Neural crest cell (in vitro differentiated cells): ENCODE measurements at places on chromosomes 12 and 14. TPM values are rescaled to one million over a fixed set of nuclear protein-coding genes. Genes with fewer than 3 reads are reported as not detected.

DNA sequence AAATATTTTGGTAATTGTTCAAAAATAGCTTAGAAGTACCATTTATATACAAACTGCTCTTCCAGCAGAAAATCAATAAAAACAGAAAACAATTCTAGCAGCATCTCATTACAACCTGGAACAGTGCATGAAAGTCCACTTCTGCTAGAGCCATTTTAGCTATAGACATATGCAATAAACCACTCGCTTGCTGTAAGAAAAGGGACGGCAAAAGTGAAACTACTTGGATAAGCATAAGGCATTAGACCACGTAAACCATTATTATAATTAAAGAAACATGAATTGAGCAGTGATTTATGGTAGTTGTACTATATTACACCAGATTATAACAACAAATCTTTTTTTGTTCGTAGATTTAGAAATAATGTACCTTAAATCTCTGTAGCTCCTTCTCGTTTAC, 48.7 kb downstream of the LRIG3 start:
- H3K27me3 ChIP-seq: no peaks in the 10 kb centered on the region
- DNase-seq: no peak
- H3K4me3 ChIP-seq: no peak overlapping the region
- peaks cover 44% of the 10 kb centered on the region for H3K36me3 ChIP-seq
- no peaks in the 10 kb centered on the region for H3K4me1 ChIP-seq

GRCh38 chr12:39116861-39117260, 211.5 kb upstream of the CPNE8 start:
- no peaks in the 10 kb centered on the region for H3K27me3 ChIP-seq
- no peak overlapping the region for H3K27ac ChIP-seq
- no peak overlapping the region for H3K4me3 ChIP-seq

GRCh38 chr14:23115039-23115731, 3.9 kb downstream of the CEBPE start:
- H3K27ac ChIP-seq: no peak overlapping the region
- H3K4me3 ChIP-seq: no peak overlapping the region
- H3K4me1 ChIP-seq: peaks cover 16% of the 10 kb centered on the region
- H3K27me3 ChIP-seq: peaks cover 3% of the 10 kb centered on the region
- H3K36me3 ChIP-seq: no peaks in the 10 kb centered on the region

- no peak overlapping the region for H3K4me3 ChIP-seq
- H3K36me3 ChIP-seq: no peaks in the 10 kb centered on the region
- H3K4me1 ChIP-seq: no peaks in the 10 kb centered on the region
- no peaks in the 10 kb centered on the region for H3K27me3 ChIP-seq
Measured at GRCh38 chr12:52956987-52957386, 8.1 kb downstream of the KRT18 start.

GRCh38 chr12:39780913-39781446, 161.4 kb upstream of the ABCD2 start:
- no peaks in the 10 kb centered on the region for H3K4me1 ChIP-seq
- no peak overlapping the region for H3K27ac ChIP-seq
- H3K36me3 ChIP-seq: peaks cover 3% of the 10 kb centered on the region
- H3K4me3 ChIP-seq: no peak overlapping the region
- no peak for DNase-seq

GRCh38 chr12:7282844-7283243, 21.0 kb upstream of the ACSM4 start:
- H3K4me3 ChIP-seq: peak overlapping the region; percentile 38
- H3K27ac ChIP-seq: no peak overlapping the region

GRCh38 chr14:33959692-33960151, 8.8 kb upstream of the EGLN3 start:
- DNase-seq: no peak
- no peaks in the 10 kb centered on the region for H3K27me3 ChIP-seq
- H3K4me3 ChIP-seq: no peak overlapping the region
- peaks cover 5% of the 10 kb centered on the region for H3K36me3 ChIP-seq
- H3K27ac ChIP-seq: peak overlapping the region; percentile 50
- H3K4me1 ChIP-seq: peaks cover 18% of the 10 kb centered on the region

DNA sequence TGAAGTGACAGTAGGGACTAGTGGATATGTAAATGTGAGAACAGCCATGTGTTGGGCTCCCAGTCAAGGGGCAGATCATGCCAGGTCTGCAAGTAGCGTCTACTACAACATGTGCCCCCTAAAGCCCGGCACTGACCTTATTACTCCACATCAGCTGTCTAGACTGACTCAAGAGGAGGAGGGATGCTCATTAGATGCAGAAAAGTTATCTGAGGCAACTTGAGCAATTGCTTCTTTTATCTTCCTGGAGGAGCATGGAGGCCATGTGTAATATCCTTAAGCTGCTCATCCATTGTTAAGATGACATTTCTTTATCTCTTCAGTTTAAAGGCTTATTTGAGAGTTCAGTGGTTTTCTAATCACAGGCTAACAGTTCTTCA, 404.7 kb upstream of the FLRT2 start:
- H3K27me3 ChIP-seq: no peaks in the 10 kb centered on the region
- DNase-seq: no peak
- H3K27ac ChIP-seq: no peak overlapping the region
- no peak overlapping the region for H3K4me3 ChIP-seq

DNA sequence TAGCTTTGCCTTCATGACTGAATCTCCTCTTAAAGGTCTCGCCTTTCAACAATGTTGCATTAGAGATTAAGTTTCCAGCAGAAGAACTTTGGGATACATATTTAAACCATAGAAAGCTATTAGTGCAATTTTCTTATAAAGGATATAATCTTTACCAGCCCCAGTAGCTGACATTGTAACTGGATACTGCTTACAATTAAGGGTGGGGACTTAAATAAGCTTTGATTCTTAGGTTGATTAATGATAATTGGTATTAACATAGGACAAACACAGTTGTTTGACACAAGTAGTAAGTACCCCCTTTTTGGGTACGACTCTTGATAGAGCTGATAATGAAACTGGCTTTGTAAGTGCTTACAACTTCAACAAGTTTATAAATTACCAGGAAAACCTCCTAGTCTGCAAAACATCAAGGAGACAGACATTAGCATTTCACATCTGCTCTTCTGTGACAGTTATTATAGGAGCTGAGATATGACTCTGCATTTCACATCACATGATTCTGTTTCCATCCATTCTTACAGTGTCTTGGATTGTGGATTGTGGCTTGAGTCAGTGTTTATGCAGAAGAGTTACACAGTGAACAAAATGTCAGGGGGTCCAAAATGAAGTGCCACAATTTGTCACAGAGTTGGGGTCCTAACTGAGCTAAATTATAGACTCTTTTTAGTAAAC, 249.1 kb upstream of the E2F7 start:
- no peak overlapping the region for H3K4me3 ChIP-seq
- peaks cover 5% of the 10 kb centered on the region for H3K27me3 ChIP-seq
- H3K36me3 ChIP-seq: no peaks in the 10 kb centered on the region
- H3K4me1 ChIP-seq: peaks cover 19% of the 10 kb centered on the region
- H3K27ac ChIP-seq: no peak overlapping the region

DNA sequence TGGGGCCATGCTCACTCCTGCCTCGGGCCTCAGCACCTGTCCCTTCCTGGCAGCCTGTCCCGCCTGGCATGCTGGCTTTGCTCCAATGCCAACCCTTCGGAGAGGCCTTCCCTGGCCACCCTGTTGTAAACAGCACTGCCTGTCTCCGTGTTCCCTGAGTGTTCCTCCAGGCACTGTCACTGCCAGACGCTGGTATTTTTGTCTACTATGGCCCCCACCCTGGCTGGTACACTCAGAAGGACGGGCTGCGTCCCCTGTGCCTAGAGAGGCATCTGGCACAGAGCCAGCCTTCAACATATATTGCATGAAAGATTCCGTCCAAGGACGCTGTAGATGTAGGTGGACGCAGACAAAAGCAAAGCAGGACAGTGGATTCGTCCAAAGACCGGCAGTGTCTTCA, 2.7 kb upstream of the ASPG start:
- no peak overlapping the region for H3K4me3 ChIP-seq
- H3K4me1 ChIP-seq: peaks cover 3% of the 10 kb centered on the region
- H3K27me3 ChIP-seq: peaks cover 13% of the 10 kb centered on the region
- H3K36me3 ChIP-seq: no peaks in the 10 kb centered on the region
- no peak for DNase-seq

- no peak overlapping the region for H3K4me3 ChIP-seq
- H3K36me3 ChIP-seq: no peaks in the 10 kb centered on the region
- no peak overlapping the region for H3K27ac ChIP-seq
- H3K27me3 ChIP-seq: no peaks in the 10 kb centered on the region
- H3K4me1 ChIP-seq: peaks cover 4% of the 10 kb centered on the region
Measured at GRCh38 chr12:65586796-65587195, 237.5 kb upstream of the HMGA2 start.

DNA sequence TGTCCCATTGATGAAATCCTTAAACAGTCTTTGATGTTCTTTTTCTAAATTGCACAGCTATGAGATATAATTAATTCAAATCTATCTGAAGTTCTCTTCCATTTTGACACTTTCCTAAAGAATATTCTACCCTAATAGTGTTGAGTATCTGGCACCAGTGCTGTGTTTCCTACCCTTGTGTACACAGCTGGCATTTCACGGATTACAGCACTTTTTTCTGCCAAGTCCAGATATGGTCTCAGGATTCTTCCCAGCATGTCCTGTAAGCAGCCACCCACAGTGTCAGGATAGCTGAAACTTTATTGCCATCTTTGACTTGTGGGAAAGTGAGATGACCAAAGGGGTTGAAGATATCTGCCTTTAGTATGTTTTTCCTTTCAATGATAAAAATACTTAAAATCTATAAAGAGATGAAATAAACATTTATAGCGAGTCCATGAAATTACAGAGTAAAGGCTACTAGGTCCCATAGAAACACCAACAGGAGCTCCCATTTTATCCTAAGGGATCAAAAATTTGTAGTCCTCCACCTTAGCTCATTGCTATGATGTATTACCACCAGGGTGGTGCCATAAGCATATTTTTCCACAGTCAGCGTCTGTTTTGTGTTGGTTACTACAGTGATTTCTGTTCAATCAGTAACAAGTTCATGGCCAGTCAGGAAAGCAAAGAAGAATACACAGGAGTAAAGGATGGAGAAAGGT, 96.7 kb downstream of the TRHDE start:
- no peaks in the 10 kb centered on the region for H3K4me1 ChIP-seq
- H3K36me3 ChIP-seq: no peaks in the 10 kb centered on the region
- H3K4me3 ChIP-seq: no peak overlapping the region
- DNase-seq: no peak
- H3K27me3 ChIP-seq: no peaks in the 10 kb centered on the region
- no peak overlapping the region for H3K27ac ChIP-seq

Gene ZBTB42
- 2.2 and 2.7 TPM in 2 replicates for total RNA-seq

Gene OR6C2
- not detected in 2 replicates for total RNA-seq

Gene GALNT8
- 7.6 and 7.9 TPM in 2 replicates for total RNA-seq

Gene ABCC9
- total RNA-seq: 2.8 and 3.0 TPM in 2 replicates

Gene SLC17A8
- not detected in 2 replicates for total RNA-seq
